Endodermal cell (in vitro differentiated cells): ENCODE measurements at places on chromosomes 3 and 15.

GRCh38 chr3:40187945-40188344 is 121.6 kb upstream of the EIF1B start:
- DNase-seq = peak; percentile 33

- DNase-seq = peak; percentile 82
Measured at GRCh38 chr3:142993958-142994442, 7.4 kb upstream of the U2SURP start.

- peak; percentile 57 for DNase-seq
Measured at GRCh38 chr3:113111011-113111707, 100.2 kb upstream of the BOC start.

DNA sequence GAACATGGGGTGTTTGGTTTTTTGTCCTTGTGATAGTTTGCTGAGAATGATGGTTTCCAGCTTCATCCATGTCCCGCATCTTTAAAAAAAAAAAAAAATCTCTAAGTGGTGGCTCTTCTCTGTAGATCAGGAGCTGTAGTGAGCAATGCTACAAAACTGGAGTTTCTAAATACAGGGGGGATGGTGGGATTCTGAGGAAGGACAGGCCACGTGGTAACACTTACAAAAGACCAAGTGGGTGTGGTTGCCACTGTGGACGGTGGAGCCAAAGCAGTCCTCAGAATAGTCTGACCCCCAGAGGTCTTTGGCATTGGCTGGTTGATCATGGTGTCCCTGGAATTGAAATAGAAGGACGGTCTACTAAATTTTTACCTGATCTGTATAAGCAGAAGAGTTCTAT is 7.7 kb downstream of the CCRL2 start:
- no peak for DNase-seq

- no peak for DNase-seq
Measured at GRCh38 chr3:45596290-45596791, 1.8 kb downstream of the LIMD1 start.

DNA sequence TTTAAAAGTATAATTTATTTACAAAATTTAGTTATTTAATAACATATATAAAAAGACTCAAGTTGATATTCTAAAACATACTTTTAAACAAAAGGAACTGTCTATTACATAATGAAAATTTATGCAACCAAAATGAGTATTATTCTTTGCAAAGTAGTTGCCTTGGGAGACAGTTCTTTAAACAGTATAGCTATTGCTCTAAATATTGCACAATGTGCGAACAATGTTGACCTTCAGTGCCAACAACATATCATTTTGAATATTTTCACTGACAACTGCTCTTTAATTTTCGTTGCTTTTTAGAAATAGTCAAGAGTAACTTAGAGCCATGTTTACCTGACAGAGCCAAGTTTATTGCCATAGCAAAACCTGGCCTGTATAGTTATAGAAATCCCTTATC is 124.9 kb downstream of the ZBTB20 start:
- no peak for DNase-seq

GRCh38 chr3:132645058-132645457 is 14.6 kb downstream of the ACAD11 start:
- DNase-seq = peak; percentile 65

GRCh38 chr3:123161167-123161566 is 40.6 kb upstream of the SEC22A start:
- DNase-seq = peak; percentile 85

GRCh38 chr3:108297647-108298046 is 1.3 kb downstream of the HHLA2 start:
- no peak for DNase-seq

DNA sequence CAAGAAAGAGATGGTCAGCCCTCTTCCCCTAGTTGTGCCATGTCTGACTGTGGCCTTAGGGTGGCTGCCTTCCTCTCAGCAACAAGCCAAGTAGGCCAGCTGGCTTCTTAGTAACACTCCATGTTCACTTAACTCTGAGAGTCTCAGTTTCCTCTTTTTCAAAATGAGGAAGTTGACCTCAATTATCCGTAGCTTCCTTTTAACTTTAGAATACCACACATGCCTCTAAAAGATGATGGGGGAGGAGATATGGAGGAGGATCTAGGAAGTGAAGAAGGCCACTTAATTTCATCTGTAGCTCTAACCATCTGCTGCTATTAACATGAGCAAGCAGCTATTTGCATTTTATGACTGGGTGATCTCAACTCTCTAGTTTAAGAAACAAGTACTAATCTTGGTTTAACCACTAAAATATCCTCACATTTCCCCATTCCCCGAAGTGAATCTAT is 32.9 kb downstream of the CD200R1L start:
- no peak for DNase-seq

GRCh38 chr3:141933421-141934300 is 57.2 kb downstream of the ATP1B3 start:
- peak; percentile 41 for DNase-seq
